ENCODE measurements at places on chromosomes 13 and 19.

DNA sequence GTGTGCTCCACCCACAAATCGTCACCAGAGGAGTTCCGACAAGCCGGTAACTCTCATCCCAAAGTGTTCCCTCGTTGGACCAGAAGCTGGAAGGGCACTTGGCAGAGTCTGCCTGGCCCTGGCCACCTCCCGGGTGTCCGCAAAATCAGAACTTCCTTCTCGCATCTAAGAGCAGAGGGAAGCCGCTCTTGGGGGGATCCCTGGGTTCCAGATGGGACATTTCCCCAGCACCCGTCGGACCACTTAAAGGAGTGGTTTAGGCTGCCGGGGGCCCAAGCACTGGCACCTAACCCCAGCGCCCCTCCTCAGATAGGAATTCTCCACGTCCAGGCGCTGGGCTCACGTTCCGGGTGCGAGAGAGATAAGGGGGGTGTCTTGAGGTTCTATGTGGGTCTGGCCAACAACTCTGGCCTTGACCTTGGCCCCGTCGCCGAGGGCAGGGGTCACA lies 857 bp upstream of the MAP2K7 start:
- DNase-seq = no peak

DNA sequence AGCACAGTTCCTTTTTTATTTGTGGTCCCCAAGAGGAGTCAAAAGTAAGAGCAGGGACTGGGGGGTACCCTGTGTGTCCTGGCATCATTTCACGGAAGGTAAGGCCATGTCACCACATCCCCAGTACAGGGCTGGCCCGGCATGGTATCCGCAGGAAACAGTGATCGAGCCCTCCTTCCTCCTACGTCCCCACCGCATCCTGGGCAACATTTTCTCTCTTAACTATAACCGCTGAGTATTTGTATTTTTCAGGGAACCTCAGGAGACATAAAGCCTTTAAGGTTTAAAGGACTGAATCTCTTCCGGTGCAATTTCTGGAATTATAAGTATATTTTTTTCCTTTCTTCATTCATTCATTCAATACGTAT lies 13.6 kb upstream of the LATS2 start:
- no peak for DNase-seq

GRCh38 chr13:35554972-35555623 lies 78.6 kb upstream of the MAB21L1 start:
- no peak for DNase-seq

- DNase-seq = no peak
Observed at GRCh38 chr13:61830475-61830874, 414.8 kb upstream of the PCDH20 start.

DNA sequence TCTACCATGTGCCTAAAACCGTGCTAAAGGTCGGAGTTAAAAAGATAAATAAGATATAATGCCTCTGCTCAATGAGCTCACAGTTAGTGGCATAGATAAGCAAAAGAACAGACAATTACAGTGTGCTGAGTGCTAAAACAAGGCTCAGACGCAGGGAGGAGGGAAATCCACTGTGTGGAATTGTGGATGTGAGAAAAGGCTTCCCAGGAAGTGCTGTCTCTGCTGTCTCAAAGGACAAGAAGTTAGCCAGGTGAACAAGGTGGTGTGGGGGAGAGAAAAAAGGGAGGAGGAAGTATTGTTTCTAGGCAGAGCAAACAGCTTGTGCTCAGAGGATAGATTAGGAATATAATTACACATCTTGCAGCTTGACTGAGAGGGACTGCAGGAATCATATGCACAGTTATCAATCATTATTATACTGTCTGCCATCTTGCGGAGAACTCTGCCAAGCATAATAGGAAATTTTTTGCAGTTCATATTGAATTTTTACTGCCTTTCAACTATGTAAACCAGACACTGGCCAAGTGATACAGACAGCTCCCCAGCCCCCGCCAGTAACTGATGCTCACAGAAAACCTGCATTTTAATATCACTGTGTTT lies 9.3 kb downstream of the C13orf42 start:
- no peak for DNase-seq

DNA sequence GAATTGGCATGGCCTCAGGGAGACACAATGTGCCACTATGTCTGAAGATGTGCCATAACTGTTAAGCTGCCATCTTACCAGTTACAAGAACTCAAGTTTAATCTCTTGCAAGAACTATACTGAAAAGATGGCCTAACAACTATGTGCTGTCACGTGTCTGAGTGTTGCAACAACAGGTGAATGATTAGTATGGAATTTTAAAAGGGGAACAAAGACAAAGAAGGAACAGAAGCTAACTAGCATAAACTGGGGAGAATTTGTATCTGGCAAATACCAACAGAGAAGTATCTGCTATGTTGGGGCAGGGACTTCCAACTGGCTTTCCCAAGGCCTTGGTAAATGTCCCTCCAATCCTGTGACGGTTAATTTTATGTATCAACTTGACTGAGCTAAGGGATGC lies 11.5 kb upstream of the ACOD1 start:
- no peak for DNase-seq
